ENCODE measurements at places on chromosomes 6 and 20.

- no peak for DNase-seq
Observed at GRCh38 chr20:2236256-2236655, 59.5 kb upstream of the TGM3 start.

- no peak for DNase-seq
Observed at GRCh38 chr6:169269180-169270076, 15.8 kb upstream of the THBS2 start.

- no peak for DNase-seq
Observed at GRCh38 chr20:46303176-46303956, 4.9 kb downstream of the CDH22 start.

DNA sequence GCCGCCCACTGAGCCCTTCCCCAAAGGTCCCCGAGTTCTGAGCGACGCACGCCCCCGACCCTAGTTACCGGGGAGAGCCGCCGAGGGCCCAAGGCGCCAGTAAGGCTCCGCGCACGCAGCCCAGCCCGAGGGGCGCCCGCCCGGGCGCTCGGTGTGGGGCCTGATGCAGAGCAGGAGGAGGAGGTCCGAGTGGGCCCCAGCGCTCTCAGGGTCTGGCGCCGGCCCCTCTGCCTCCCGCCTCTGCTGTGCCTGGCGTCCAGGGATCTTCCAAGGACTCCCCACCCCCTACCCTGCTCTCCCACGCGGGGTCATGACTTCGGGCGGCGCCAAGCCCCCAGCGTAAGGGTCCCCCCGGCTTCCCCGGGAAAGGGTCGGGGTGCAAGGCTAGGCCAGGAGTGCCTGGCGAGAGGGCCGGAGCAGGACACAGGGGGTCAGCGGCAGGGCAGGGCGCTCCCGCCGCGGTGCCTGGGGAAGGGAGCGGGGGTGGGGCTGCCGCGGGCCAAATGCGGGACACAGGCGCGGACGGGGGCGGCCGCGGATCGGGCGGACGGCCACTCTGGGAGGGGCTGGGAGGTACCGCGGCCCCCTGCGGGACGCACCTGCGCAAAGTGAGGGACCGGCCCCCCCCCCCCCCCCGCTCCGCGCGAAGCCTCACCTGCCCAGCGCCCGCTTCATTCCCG lies 637 bp downstream of the ABHD12 start:
- peak; percentile 63 for DNase-seq

DNA sequence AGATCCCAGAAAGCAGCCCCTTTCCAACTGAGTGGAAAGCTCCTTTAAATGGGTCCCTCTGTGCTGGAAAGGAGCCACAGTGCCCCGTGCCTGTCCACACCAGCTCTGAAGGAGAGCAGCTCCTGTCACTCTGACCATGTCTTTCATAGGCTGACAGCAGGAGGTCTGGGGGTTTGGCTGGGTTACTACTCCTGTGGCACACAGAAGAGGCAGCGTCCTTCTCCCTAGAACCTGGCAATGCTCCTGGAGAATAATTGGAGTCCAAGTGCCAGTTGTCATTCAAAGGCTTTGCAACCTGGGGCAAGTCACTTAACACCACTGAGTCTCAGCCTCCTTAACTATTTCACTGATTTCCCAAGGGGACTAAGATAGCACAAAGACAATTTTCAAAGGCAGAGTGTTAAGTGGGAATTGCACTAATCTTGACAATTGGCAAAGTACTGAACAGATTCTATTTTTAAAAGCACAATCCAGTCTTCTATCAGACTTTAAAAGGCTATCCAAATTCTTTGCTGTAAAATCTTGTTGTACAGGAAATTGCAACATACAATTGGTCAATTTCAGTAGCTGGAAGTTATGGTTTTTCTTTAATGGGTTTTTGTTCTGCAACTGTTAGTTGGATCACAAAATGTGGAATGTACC lies 457.2 kb downstream of the KIF16B start:
- DNase-seq = no peak

DNA sequence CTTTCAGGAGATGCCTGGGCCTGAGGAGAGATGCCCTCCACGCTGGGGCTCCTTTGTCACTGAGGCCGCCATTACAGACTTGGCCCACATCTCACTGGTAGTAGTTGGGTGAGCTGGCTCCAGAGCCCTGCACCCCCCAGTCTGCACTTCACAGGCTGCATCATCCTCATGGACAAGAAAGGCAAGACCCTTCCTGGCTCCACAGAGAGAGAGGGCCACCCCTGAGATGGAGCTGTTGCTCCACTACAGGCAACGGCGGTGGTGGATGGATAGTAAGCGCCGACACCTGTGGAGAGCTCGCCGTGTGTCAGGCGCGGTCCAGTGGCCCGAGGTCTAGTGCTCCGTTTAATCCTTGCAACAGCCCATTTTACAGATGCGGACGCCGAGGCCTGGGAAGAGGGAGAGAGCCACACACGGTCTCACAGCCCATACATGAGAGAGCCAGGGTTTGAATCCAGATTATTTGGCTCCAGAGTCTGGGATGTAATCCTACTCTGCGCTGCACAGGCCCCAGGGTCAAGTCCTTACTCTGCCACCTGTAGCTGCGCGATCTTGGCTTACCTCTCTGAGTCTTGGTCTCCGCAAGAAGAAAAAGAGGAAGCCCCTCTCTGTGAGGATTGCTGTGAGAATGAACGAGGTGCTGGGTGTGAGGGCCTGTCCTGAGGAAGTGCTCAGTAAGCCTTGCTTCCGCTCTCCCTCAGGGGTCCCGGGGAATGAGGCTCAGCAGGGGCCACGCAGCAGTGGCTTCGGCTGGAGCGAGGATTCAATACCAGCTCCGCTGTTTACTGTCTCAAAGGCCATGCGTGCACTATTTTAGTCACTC lies 34.5 kb downstream of the SPDEF start:
- no peak for DNase-seq

- DNase-seq = no peak
Observed at GRCh38 chr6:129695373-129696027, 14.5 kb downstream of the ARHGAP18 start.
